Central memory CD4-positive, alpha-beta T cell (primary cell): ENCODE measurements at places on chromosomes 6 and 20.

DNA sequence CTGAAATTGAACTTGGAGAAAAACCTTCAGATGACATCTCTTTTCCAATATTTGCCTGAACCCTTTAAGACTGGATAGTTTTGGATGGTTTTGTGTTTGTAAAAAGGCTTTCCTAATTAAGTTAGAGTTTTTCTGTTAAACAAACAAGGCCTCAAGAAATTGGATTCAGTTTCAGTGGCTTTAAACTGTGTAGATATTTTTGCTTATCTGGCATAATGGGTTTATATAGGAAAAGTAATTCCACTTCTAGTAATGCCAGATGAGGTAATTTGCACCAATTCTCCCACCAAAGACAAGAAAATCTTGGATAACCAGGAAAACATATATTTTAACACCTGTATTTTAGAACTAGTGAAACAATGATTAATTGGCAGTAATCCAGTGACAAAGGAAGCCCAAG, 12.0 kb upstream of the TRDN start:
- no peak for DNase-seq

DNA sequence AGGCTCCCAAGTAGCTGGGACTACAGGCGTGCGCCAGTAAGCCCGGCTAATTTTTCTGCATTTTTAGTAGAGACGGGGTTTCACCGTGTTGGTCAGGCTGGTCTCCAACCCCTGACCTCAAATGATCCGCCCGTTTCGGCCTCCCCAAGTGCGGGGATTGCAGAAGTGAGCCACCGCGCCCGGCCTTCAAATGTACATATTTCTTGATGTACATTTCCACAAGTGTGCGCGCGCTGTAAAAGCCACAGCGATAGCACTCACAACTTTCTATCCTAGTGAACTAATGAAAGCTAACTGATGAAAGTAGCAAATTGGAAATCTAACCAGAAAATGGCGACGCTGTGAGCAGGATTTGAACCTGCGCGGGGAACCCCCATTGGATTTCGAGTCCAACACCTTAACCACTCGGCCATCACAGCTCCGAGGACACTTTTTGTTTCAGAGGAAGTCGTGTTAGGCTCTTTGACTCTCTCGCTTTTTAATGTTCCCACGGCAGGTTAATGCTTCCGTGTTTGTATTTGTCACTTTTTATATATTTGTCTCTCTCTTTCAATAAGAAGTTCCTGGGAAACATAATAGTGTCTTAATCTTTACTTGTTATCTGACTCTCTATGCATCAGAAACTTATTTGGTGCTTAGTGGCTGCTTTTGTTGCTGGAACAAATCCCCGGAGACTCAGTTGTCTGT, 199.4 kb upstream of the ZNF184 start:
- DNase-seq = no peak

DNA sequence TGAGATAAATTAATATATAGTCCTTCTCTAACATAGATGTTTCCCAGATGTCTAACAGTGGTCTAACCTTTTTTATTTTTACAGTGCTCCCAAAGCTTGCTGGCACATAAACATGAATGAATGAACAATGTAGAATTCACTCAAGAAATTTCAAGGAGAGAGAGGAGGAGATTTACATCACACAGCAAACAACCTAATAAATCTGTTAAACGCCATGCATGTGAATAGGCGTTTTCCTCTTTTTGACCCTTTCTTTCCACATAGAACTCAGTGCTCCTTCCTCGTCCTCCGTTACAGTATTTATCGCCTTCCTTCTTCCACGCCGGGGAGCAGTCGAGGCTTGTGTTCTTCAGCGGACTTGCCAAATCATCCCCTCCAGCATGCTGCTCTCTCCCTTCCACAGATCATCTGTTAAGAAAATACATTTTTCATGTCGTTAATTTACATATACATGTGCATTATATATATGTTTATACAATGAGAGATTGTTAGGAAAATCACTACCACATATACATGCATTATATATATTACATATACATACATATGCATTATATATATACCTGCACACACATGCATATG, 93.0 kb downstream of the SLC35B3 start:
- no peak for DNase-seq

- DNase-seq = no peak
These were observed 598.8 kb downstream of the MAFB start for GRCh38 chr20:40090236-40090635.

DNA sequence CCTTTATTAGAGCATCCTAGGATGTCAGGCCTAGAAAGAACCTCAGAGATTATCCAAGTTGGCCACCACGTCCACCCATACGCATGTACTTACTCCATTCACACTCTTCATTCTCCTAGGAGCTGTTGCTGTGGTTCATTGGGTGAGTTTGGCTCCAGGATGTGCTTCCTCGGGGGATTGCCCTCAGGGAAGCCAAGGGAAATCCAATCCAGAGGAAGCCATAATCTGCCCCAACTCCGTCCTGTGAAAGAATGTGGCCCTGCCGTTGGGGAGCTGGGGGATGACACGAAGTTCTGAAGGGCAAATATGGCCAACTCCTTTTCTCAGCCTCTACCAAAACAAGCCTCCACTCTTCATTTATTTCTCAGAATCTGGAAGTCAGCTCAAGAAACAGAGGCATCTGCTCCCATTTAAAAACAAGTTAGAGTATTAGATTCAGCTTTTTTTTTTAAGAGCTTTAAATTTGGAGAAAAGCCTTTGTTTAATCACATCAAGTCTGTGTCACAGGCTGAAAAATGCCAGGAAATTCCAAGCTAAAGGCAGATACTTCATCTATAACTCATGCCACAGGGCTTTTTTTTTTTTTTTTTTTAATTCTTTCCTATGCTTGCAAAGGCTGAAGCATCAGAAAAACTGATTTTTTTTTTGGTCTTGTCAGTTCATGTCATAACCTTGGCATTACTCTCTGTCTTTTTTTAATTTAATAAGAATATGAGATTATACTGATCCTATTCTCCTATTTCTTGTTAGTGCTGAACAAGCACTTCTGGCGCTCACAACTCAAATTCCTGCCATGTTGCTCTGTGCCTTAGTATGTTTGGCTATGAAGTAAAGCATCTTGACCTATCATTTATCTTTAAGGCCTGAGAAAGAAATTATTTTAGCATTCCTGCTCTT, 480.9 kb upstream of the MARCKS start:
- no peak for DNase-seq

- no peak for DNase-seq
These were observed 6.0 kb upstream of the ZDHHC14 start for GRCh38 chr6:157374889-157375443.

GRCh38 chr20:38757145-38757775, 9.0 kb downstream of the ACTR5 start:
- no peak for DNase-seq

GRCh38 chr20:45070932-45071632, 29.8 kb downstream of the KCNS1 start:
- DNase-seq = no peak

GRCh38 chr20:43243672-43244269, 54.1 kb upstream of the PTPRT start:
- no peak for DNase-seq

GRCh38 chr6:63295553-63296194, 24.1 kb downstream of the LGSN start:
- DNase-seq = no peak

DNA sequence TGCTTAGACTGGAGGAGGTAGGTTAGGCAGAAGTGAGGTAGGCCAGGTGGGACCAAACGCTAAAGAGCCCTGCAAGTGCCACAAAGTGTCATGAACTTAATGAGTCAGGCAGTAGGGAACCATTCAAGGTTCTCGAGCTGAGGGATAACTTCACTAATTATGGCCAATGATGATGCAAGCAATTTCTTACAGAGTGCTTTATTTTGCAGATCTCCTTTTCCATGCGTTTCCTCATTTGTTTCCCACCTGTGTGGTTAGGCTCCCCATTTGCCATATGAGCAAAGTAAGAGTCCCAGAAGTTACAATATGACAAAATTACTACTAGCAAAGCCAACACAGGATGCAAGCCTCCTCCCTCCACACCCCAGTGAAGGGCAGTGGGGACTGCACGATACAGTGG, 36.5 kb upstream of the PSMF1 start:
- no peak for DNase-seq

GRCh38 chr6:52284131-52284459, 447 bp downstream of the MCM3 start:
- DNase-seq = no peak

- DNase-seq = no peak
These were observed 44.6 kb downstream of the DPPA5 start for GRCh38 chr6:73309535-73309784.

DNA sequence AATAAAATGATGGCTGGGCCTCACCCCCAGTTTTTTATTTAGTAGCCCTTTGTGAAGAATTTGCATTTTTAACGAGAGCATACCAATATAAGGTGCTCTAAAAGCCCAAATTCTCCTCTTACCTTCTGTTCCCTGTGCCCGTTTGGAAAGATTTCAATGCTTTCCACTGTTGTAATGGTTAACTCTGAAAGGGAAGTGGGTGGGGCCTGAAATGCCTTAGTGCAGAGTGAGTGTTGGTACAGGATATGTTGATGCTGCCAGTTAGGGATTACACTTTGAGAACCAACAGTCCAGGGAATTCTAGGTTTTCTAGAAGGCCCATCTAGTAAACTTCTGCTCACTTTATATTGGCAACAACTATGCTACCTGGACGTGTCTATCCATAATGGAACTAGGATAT, 562.7 kb upstream of the NRSN1 start:
- DNase-seq = no peak

- no peak for DNase-seq
These were observed 740.8 kb downstream of the PHF3 start for GRCh38 chr6:64376394-64376793.

DNA sequence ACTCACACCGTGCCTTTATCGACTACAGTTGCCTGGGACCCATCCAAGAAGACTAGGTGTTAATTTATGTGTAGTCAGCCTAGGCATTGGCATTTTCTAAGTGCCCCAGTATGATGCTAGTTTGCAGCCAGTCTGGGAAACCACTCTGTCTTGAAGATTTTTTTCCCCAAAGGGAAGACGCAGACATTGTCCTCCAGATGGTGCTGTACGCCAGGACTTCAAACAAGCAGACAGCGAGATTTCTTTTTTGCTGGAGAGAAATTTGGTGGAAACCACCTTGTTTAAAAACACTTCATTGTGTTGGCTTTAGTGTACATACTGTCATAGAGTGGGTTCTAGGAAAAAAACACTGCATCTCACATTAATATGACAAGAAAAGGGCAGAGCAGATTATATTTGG, 30.0 kb downstream of the ALDH5A1 start:
- no peak for DNase-seq

GRCh38 chr6:16168858-16169257, 40.0 kb downstream of the MYLIP start:
- no peak for DNase-seq

DNA sequence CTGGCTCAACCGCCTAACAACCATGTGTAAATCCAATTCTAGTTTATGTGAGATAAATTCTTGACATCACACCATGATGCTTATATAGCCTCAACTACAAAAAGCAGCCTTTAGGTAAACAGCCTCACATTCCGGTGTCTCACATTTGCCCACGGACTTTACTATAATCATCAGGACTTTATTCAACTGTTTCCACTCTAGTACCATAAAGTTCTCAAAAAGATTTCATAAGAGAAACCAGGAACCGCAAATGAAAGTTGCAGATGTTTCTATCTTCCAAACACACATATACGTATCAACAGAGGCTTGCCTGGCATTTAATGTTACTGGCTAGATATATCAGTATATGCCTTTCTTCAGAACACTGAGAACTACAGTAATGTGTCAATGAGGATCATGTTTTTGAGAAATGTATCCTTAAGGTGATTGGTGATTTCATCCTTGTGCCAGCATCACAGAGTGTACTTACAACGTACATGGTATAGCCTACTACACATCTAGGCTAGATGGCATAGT, 80.0 kb downstream of the EPB41L2 start:
- no peak for DNase-seq

- no peak for DNase-seq
These were observed 611.9 kb downstream of the DHX35 start for GRCh38 chr20:39574061-39574460.

DNA sequence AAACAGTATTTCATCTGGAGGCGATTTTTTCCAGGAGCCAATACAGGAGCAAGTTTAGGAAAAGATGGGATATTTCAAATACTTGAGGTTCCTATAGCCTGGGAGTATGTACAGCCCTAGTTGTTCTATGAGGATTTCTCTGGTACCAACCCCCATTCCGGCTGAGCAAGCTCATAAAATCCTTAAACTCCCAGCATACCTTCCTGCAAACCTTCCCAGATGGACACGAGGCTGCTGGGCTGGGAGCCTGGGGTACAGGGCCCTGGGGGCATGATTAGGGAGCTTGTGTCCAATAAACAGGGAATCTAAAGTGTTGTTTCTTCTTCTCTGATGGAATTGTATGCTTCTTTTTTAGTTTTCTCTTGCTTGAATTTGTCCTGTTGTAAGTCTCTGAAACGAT, 1.5 kb downstream of the PRRC2A start:
- DNase-seq = no peak

DNA sequence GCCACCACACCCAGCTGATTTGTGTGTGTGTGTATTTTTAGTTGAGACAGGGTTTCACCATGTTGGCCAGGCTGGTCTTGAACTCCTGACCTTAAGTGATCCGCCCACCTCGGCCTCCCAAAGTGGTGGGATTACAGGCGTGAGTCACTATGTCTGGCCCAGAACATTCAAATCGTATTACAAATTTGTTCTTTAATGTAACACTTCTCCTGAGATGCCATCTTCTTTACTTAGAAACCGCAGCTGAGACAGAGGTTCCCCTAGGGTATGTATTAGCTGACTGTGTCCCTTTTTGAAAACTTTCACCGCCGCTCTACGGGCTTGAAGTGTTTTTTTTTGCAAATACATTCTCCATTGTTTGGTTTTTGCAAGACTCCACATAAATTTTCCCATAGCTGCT, 62.6 kb downstream of the TOX2 start:
- no peak for DNase-seq

DNA sequence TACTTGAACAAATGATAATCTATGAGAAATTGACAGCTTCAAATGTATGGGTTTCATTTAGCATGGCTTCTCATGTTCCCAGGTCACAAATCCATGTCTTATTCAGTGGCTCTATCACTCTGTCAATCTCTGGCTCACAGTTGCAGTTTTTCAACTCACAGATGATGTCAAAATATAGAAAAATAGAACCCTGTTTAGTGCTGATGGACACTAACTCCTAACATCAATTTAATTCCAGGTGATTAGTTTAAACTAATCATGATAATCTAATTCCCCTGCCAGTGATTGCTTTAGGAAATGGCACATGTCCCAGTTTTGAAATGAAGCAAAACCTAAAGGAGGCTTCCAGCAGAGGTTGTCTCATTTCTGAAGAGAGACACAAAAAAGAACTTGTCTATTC, 13.0 kb downstream of the KHDC1 start:
- no peak for DNase-seq

DNA sequence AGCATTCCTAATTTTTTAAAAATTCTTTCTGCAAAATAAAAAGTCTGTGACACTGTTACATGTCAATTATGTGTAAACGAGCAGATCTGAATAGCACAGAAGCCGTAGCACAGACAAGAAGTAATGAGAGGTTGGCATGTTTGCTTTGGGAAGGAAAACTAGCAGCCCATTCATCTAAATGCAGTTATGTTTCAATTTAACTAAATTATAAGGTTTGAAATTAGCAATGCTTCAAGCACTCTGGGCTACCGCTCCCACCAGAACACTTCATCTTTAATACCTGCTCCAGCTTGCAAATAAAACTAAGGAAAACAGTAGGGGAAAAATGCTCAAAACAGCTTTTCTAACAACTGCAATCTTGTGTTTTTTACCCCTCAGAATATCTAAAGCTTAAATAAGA, 73.9 kb downstream of the PTPRK start:
- DNase-seq = no peak

- DNase-seq = no peak
These were observed 30.7 kb upstream of the ZBP1 start for GRCh38 chr20:57650756-57651483.
